ENCODE measurements at places on chromosomes 4 and X.

- DNase-seq: no peak
Observed at GRCh38 chr4:44493924-44494323, 45.3 kb upstream of the KCTD8 start.

DNA sequence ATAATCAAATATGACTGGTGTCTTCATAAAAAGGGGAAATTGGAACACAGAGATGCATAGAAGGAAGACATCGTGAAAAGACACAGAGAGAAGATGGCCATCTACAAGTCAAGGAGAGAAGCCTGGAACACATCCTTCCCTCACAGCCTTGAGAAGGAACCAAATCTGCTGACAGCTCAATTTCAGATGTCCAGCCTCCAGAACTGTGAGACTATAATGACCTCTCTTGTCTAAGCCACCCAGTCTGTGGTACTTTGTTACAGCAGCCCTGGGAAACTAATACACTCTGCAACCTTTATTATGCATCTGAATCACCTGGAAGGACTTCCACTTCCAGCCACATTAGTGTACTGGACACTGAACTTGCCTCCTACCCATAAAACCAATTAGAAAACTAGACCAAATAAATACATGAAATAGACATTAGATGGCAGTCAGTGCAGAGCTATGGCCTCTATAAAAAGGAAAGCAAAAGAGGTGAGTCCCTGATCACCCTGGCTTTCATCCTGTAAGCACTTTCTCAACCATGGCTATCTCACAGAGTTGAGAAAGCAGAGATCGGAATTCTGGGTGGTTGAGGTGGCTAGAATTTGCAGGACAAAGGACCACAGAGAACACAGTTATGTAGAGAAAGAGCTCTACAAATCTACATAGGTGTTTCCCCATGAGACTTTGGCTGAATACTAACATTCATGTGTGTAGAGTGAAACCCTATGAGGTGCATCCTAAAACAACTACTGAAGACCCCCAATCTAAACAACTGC is 25.7 kb downstream of the GAB3 start:
- peak; percentile 48 for DNase-seq

DNA sequence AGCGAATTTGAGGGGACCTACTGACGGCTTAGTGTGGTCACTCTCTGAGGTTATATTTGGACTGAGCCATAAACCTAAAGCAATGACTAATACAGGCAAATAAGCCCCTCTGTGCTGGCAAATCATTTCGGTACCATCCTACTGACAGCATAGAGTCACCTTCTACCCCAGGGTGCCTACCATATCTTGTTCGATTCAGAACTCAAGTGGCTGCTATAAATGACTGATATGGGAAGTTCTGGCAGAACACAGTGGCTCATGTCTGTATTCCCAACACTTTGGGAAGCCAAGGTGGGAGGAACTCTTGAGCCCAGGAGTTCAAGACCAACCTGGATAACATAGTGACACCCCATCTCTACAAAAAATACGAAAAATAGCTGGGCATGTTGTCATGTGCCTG is 226.1 kb upstream of the MBNL3 start:
- DNase-seq: no peak

DNA sequence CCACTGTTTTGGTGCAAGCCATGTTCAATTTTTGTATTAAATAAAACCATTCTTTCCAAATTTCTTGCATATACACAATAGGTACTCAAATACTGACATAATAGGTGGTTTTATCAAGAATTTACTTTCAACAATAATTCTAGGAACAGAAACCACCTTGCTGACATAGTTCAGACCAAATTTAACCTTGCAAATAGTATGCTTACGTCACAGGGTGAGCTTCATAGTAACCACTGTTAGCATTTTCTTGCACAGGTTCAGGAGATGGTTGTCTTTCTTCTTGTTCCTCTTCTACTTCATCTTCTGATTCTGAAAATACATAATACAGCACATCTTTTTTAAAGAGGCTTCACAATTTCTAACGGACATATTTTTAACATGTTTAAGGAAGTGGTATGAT is 17.6 kb downstream of the G3BP2 start:
- peak; percentile 29 for DNase-seq

DNA sequence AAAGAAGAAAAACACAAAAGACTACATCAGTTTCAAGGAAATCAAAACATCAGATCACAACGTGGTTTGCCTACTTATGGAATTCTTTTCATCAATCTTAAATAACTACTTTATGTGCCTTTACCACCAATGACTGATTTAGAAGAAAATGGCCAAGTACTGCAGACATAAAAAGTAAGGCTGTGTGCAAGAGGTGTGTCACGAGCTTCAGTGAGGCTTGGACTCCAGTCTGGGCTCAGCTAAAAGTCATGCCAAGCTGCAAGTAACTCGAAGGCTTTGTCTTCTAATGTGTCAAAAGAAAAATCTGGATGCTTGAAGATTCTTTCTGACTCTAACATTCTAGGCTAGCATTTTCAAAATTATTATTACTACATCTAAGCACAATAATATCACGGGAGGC is 17.0 kb downstream of the PRSS12 start:
- no peak for DNase-seq

- no peak for DNase-seq
Observed at GRCh38 chr4:6368096-6368495, 98.4 kb downstream of the WFS1 start.

DNA sequence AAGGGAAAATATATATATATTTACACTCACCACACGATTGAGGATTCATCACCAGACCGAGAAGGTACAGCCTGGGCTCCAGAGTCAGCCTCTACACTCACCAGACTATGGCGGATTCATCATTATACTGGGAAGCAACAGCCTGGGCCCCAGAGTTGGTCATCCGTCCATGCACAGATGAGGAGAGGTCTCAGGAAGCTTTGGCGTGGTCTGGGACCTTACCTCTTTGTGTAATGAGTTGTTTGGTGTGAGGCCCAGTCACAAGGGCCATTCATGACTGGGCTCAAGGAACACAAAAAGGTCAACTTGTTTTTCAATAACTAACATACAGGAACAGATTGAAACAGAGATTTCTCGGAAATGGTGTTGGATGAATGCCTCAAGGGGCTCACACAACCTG is 926.1 kb downstream of the FAM133A start:
- DNase-seq: no peak

GRCh38 chrX:154046940-154047610 is 27.4 kb upstream of the IRAK1 start:
- DNase-seq: no peak

DNA sequence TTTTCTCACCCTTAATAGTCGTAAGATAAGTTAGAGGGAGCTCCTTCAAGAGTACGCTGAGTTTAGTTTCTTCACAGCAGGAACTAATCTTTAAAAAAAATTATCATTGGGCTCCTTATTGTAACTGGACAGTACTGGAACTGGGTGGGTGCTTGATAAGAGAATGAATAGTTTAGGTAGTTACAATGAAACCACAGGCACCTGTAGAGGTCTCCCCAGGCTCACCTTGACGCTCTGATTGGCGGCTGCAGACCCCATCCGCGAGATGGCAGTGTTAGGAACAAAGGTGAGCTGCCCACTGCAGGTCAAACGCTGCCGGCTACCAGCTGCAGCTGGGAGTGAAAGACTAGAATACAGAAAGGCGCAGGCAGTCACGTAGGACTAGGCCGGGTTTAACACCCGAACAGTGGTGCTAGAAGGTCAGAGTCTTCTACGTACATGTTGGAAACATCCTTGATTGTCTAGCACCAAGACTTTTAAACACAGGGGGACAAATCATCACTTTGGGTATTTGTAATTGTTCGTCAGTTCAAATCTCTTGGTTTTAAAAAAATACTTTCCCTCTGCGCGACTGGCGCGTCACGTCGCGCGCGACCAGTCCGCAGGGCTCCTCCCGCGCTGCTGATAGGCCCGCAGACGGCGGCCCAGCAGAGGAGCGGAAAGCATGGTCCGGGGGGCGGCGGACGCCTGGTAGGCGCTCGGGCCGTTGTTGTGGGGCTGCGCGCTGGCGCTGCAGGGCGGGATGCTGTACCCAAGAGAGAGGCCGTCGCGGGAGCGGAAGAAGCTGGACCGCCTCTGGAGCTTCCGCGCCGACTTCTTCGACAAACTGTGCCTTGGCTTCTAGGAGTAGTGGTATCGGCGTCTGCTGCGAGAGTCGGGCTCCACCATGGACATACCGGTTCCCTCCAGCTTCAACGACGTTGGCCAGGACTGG is 45.6 kb downstream of the SMARCA5 start:
- DNase-seq: peak; percentile 80

DNA sequence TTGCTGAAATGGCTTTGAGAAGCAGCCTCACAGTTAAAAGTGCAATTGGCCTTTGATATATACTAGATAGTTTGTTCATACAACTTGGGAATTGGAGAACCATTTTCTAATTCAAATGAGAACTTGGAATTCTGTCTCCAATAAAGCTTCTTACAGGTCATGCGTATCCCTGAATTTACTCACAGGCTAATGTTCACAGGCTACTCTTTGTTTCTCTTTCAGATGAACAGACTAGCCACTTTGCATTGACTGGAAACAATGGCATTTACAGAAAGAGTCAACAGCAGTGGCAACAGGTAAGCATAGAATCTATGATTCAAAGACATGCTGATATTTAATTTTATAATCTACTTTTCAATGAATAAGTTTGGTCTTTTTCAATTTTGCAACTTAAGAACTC is 13.5 kb downstream of the AFF1 start:
- no peak for DNase-seq

GRCh38 chrX:92231391-92231790 is 452.2 kb downstream of the PCDH11X start:
- DNase-seq: no peak

DNA sequence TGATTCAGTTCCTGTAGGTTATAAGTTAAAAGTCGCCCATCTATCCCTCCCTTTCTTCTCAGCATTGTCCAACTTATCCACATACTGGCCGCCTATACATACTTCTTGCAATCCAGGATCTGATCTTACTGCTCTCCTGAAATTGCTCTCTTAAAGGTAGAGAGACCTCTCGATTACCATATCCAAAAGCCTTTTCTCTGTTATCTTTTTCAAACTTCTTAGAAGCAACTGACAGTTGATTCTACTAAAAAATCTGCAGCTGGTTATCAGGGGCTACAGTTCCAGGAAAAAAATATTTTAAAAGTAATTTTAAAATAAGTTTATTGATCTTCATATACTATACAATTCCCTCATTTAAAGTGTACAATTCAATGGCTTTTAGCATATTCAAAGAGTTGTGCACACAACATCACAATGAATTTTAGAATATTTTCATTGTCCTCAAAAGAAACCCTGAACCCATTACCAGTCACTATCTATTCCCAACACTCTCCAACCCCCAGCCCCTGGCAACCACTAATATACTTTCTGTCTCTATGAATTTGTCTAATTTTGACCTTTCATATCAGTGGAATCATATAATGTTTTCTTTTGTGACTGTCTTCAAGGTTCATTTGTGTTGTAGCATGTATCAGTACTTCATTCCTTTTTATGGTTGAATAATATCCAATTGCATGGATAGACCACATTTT is 102.0 kb downstream of the HDAC8 start:
- DNase-seq: no peak

DNA sequence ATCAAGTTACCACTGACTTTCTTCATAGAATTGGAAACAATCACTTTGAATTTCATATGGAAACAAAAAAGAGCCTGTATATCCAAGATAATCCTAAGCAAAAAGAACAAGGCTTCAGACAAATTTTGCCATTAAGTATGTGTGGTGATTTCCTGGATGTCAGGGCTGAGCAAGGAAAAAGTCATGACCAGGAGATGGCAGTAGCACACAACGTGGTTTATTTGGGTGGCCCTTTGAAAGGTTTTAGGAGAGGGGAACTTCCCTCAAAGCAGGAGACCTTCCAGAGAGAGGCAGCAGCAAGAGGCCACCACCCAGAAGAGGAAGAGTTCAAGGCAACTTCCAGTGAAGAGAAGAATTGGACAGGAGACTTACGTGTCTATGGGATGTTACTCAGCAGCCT is 18.1 kb upstream of the ZXDB start:
- no peak for DNase-seq

DNA sequence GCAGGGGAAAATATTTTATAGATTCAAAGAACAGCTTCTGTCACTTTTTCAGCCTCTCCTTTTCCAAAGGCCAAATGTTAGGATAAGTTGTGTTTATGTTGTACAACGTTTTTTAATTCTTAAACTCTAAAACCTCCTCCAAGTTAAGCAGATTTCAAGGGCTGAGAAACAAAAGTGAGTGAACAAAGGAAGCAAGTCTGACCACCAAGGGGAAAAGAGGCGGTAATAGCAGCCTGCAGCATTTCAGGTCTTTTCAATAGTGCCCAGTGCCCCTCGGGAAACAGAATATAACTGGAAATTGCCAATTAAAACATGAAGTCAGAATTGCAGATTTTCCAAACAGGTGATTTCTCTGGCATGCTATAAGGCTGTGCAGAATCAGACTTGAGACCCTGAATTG is 510.0 kb upstream of the HTR2C start:
- no peak for DNase-seq

DNA sequence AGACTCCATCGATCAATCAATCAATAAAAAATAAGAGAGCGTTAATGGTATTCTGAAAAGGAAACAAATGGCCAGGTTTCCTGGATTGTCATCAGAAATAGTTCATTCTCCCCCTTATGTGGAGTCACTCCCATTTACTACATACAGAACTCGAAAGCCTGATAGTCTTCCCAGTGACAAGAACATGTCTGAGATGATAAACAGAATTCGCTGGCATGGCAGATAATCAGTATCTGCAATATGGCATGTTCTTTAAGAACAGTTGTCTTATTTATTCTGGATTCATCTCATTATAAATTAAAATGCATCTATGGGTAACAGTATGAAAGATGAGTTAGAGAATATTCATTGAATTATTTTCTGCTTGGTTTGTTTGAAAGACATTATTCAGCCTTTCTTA is 61.4 kb downstream of the LRP2BP start:
- DNase-seq: no peak

DNA sequence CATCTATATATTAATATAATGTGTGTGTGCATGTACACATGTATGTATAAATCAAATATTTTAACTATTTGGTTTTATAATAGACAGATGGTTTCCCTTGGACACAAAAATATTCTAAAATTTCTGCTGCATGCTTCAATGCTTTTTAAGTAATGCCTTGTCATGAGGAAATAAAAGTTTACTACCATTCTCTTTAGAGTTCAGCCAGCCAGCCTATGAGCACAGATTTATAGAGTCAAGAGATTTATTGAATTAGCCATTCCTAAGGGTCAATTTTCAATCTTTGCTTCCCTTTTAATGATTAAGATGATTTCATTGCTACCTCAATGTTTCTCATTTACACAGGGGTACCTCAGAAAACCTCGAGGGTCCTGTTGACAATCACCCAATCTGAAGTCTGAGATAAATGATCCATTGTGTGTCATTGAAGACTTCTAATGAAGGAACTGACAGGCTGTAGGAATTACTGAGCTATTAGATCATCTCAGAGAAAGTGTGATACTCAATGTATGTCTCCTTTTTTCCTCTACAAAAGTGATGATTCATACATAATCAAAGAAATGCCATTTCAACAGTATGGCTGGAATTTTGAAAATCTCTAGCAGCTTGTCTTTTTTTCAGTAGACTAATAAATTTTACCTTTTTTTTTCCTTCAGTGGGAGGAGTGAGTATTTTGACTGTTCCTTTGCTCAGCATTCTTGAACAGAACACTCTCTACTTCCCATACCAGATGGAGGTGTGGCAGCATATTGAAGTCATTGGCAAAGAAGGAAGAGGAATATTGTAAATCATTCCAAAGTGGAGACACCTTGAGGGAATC is 222.6 kb upstream of the PCDH18 start:
- no peak for DNase-seq
